ENCODE measurements at places on chromosomes 16 and 17.

DNA sequence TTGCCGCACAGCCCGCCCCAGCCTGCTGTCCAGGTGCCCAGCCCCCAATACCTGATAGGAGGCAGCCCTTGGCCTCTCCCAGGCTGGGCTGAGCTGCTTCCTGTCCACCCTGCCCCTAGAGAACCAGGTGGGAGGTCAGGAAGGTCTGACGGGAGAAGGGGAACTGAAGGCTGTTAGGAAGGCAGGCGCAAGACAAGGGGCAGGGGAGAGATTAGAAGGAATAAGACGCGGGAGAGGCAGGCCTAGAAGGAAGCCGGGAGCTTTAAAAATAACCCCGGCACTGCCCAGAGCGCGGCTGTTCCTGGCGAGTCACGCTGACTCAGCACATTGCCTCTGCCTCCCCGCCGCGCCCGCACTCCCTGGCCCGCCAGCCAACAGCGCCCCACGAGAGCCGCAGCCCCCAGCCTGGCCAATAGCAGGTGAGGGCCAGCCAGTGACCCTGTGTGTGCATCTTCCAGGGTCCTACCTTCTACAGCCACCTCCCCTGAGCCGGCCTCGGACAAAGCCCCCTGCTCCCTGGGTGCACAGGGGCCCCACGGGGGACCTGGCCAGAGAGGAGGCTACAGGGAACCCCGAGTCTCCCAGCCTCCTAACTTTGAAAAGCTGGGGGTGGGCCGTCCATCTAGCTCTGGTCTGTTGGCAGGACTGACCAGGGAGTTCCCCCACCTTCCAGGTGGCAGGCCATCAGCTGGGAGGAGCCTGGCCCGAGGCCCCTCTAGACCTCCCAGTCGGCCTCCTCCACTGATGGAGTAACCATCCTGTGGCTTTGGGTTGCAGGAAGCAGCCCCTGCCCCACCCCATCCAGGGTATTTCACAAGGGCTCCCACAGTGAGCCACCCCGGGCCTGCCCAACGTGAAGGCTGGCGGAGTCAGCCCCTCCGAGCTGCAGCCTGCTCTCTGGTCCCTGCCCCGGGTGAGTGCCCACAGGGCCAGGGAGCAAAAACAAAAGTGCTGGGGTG is 4.0 kb downstream of the MAFG start:
- no peak for DNase-seq

GRCh38 chr16:57413733-57414132 is 9.2 kb downstream of the CCL17 start:
- DNase-seq: no peak

DNA sequence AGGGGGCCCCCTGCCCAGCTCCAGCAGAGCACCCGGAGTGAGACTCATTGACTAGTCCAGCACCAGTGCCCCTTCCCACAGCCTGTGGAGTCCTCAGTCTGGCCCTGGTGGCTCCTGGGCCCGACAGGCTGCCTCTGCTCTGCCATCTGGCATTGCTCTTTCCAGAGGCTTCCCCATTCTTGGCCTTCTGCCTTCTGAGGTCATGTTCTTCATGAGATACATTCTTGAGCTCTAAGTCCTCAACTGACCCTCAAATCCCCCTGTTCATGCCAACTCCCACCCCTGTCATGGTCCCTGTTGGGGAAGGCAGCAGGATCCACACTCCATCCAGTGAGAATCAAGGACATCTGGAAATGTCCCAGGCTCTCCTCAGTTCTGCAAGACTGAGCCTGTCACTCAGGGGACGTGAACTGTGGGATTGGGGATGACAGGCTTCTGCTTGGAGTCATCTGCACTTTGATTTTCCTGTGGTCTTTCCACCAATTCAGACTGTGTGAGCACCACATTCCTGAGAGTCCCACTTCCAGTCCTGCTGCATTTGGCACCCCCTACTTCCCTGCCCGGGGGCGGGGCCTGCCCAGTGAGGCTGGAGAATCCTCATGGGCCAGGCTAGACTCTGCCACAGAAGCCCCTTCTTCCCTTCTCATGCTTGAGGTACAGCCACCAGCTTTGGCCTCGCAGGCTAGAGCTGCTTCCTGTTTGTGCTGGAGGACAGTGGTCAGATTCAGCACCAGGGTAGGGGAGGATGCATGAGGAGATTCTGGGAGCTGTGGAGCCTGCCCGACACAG is 2.7 kb downstream of the TRPV2 start:
- no peak for DNase-seq

DNA sequence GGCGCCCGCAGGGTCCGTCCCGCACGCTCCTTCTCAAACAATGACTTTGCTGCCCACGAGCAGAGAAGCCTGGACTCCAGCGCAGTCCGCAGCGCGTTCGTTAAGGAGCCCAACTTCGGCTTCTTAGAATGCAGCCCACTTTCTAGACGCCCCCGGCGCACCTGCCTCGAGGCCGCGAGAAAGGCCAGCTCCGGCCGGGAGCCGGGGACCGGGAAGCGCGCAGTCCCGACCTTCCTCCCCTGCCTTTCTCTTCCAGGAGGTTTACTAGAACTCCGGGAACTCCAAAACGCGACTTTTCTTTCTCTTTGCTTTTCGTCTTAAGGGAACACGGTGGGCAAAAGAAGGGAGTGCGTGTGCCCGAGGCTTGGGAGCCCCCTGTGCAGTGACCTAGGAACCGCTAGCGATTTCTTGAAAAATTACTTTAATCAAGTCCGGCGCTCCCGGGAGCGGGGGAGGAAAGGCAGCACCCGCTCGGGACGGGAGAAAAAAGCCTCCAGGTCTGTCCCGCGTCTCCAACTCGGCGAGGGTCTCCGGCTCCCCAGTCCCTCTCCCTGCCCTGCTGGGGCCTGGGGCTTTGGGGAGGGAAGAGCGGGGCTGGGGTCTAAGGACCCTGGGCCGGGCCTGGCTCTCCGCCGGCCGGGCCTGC is 2.6 kb downstream of the HNF1B start:
- DNase-seq: peak; percentile 4

DNA sequence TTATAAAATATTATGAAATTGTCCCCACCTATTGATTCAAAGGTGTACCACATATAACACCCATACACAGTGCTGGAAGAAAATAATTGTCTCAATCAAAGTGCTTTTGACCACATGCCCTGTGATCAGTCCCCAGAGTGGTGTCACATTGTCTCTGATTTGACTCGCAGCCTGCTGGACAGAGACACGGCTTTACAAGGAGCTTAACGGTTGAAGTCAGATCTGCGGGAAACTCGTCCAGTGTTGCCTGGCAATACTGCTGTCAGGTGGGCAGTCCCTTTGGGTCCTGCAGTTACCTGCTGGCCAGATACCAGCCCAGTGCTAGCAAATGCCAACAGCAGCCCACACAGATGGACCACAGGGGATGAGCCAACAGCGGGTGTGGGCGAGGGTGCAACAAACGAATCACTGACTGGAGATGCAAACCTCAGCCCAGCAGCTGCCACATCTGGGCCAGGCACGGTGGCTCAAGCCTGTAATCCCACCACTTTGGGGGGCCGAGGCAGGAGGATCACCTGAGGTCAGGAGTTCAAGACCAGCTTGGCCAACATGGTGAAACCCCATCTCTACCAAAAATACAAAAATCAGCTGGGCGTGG is 26.2 kb upstream of the SSTR2 start:
- DNase-seq: no peak

DNA sequence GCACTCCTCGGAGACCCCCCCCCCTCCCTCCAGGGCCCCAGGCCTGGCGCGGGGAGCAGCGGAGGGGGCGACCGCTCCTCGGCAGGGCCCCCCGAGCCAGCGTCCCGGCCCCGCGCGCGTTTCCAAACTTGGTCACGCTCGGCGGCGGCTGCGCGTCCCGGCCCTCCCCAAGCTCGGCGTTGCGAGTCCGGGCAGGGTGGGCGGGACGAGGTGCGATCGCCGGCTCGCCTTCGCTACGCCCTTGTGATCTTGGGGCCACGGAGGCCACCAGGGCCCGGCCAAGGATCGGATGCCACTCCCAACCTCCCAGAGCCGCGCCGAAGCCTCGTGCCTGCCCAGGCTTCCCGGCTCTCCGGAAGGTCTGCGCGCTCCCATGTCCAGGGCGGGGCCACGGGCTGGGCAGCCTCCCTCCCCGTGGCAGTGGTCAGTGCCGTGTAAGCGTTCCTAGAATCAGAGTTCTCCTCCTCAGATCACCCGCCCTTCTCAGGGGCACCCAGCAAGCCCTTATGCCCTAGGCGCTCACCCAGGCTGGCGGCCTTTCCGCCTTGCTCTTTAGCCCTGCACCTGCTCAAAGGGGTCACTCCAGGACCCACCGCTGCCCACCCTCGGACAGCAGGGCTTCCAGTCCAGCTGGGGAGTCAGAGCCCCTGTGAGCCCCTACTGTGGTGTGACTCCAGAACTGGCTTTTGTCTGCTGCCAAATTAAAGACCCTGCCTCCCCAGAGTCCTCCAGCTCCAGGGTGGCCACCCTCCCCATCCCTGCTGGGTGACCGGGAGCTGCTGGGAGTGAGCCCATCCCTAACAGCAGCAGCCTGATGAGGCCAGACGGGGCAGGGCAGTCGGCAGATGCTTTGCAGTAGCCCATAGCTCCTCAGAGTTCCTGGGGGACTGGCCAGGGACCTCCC is 12.2 kb upstream of the MRPS23 start:
- DNase-seq: no peak

- DNase-seq: no peak
These were observed 51.8 kb downstream of the LMF1 start for GRCh38 chr16:918741-919657.

- no peak for DNase-seq
These were observed 58.6 kb downstream of the KSR1 start for GRCh38 chr17:27514595-27515413.

DNA sequence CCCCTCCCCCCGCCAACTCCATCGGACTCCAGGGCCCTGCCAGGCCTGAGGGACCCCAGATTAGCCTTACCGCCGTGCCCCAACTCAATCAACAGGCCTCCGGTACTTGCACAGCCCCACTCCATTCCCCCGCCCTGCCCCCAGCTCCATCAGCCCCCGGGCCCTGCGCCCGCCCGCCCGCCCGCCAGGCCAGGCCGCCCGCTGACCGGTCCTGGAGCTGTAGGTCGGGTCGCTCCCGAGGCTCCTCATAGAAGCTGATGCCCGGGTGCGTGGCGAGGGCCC is 308 bp downstream of the GTF3C1 start:
- DNase-seq: no peak

DNA sequence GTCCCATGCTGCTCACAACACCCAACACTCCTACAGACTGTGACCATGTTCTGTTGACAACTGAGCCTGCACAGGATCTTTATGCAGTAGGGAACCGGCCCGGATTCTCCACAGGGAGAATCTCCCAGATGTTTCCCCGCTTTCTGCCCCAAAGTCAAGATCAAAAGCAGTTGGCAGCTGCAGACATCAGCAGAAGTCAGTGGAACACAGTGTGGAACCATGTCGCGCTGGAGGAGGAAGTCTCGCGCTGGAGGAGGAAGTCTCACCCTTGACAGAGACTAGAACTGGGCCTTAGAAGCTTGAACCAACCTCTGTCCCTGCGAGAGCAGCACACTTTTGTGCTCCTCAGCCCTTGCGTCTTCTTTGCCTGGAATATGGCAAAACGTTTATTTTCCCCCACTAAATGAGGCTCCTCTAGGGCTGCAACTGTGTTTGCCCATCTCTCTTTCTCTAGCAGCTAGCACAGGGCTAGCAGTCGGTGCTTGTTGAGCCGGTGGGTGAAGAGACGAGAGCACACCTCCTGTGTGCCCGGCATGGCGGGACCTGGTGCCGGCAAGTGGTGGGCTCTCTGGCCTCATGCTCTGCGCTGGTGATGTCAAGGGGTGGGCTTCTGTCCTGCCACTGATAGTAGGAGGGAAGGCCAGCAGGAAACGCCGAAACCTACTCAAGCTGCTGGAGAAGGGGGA is 2.1 kb upstream of the MRC2 start:
- DNase-seq: no peak

- DNase-seq: no peak
These were observed 43.8 kb downstream of the PSME3IP1 start for GRCh38 chr16:57141822-57142631.

DNA sequence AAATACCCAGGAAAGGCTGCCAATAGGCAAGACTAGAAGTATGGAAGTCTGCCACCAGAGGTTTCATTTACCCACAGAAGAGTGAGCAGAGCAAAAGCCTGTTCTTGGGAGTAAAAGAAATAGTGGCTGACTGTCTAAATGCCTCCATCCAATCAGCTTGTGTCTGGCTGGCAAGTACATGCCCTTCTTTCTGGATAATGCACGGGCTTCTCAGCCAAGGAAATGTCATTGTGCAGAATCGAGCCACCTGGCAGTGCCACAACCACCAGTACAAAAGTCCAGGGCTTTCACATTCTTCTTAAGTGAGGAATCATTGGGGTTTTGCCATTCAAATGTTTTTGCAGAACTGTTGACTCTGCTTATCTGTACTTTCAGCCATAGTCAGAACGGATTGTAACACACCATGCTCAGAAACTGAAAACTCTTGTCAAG is 10.1 kb upstream of the ERCC4 start:
- no peak for DNase-seq

DNA sequence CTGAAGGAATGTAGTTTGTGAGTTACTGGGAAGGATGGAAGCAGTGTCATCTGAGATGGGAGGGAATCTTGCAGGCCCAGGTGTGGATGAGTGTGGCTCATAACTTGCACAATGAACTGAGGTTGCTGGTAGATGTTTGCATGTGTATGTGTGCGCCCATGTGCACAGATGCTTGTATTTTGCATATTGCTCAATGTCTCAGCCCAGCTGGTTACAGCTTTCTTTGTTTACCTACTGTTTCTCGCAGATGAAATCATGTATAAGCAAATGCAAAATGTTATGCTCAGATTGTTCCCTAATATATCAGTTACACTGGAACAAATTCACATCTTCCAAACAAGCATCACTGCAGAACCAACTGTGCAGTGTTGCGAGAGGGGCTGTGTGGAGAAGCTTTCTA is 452.2 kb upstream of the EEF2KMT start:
- no peak for DNase-seq
